Thyroid gland (tissue), 4 donors: ENCODE measurements at places on chromosomes 12 and 14. TPM values are rescaled to one million over a fixed set of nuclear protein-coding genes. Genes with fewer than 3 reads are reported as not detected.

- no peak for DNase-seq
- no peaks in the 10 kb centered on the region for H3K36me3 ChIP-seq
- no peak overlapping the region for H3K4me3 ChIP-seq
- H3K4me1 ChIP-seq = no peaks in the 10 kb centered on the region
These were observed 173.6 kb downstream of the TTC8 start for GRCh38 chr14:88998027-88998426.

GRCh38 chr12:67747869-67748742, 99.6 kb downstream of the DYRK2 start:
- no peak for DNase-seq
- H3K36me3 ChIP-seq = no peaks in the 10 kb centered on the region
- no peaks in the 10 kb centered on the region for H3K4me1 ChIP-seq
- H3K27ac ChIP-seq = no peak overlapping the region

GRCh38 chr12:60197589-60197988, 601.8 kb downstream of the SLC16A7 start:
- no peaks in the 10 kb centered on the region for H3K4me1 ChIP-seq
- H3K27me3 ChIP-seq = no peaks in the 10 kb centered on the region
- DNase-seq = no peak
- no peak overlapping the region for H3K4me3 ChIP-seq
- no peak overlapping the region for H3K27ac ChIP-seq

DNA sequence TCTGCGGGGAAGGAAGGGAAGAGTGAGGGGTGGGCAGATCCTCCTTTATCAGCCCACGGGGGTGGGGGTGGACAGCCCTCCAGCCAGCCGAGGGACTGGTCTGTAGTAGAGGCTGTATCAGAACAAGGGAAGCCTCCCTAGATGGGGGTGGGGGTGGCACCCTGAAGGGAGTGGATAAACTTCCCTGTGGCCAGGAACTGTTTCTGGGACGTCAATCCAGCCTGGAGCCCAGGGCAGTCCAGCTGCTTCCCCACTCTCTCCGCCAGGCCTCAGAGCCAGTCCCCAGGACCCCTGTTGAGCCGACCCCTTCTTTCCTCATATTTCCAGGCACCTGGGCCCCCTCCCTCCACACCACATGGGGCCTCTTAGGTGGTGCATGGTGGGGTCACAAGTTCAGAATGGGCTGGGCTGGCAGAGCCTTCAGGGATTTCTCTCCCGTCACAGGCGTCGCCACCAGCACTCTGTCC, 6.7 kb downstream of the PLD4 start:
- DNase-seq = no peak
- no peak overlapping the region for H3K4me3 ChIP-seq
- no peak overlapping the region for H3K27ac ChIP-seq
- peaks cover 17% of the 10 kb centered on the region for H3K4me1 ChIP-seq
- H3K36me3 ChIP-seq = no peaks in the 10 kb centered on the region

DNA sequence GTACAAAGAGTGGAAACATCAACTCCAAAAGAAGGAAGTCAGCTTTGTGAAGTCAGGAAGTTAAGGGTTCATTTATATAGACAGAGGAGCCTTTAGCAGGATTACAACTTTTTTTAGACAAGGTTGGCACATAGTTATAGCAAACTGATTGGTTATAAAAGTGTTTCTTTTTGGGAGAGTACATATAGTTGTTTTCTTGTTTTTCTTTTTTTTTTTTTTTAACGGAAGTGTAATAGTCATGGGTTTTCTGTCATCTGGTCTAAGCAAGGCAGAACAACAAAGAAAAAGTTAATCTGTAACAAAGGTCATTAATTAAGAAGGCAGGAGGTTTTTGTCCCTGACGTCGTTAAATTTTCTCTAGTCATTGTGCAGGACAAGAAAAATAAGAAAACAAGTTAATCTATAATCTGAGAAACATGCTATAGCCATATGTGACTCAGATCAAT, 13.0 kb upstream of the MFAP5 start:
- no peak for DNase-seq
- H3K27ac ChIP-seq = no peak overlapping the region
- no peaks in the 10 kb centered on the region for H3K27me3 ChIP-seq
- H3K4me3 ChIP-seq = no peak overlapping the region
- no peaks in the 10 kb centered on the region for H3K36me3 ChIP-seq

- H3K36me3 ChIP-seq = no peaks in the 10 kb centered on the region
- no peak overlapping the region for H3K27ac ChIP-seq
- no peak overlapping the region for H3K4me3 ChIP-seq
- H3K4me1 ChIP-seq = no peaks in the 10 kb centered on the region
- H3K27me3 ChIP-seq = no peaks in the 10 kb centered on the region
These were observed 56.1 kb upstream of the MAP1LC3B2 start for GRCh38 chr12:116502989-116503496.

Gene ACSM4
- total RNA-seq = not detected

Gene TAC3
- not detected for total RNA-seq

Gene CCDC196
- total RNA-seq = not detected
